ENCODE measurements at places on chromosomes 3 and 15.

DNA sequence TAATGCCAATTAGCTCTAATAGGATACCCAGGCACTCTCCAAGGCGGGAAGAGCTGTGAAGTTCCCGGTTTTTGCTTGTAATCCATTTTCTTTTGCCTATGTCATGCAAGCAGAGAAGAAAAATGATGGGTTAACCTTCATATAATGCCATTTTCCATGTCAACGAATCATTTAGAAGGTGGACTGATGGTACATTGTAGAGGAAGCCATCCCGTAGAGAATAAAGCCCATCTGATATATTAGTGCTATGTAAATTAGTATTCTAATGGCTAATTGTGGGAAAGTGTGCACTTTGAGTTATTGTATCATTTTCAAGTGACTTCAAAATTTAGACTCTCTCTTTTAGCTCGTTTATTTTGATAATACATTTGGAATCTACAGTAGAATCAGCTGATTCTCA, 509.1 kb downstream of the ROBO2 start:
- no peak for DNase-seq

DNA sequence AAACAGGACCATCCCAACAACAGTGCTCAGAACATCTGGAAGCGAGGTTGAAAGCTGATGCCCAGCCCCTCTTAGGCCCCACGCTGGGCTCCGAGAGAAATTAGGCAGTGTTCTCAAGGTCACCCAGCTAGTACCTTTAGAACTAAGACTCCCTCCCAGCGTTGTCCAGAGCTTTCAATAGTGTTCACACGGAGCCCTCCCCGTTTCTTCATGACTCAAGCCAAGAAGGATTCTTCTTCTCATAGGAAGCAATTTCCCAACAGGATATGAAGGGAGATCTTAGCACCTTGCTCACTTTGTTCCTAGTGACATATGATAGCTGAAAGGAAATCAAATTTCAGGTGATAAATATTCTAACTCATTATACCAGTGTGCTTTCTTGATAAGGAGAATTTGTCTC, 244.2 kb upstream of the ST8SIA2 start:
- no peak for DNase-seq

- DNase-seq, result no peak
Observed at GRCh38 chr3:30918761-30919160, 24.3 kb upstream of the GADL1 start.

GRCh38 chr3:122929188-122930062, 98.1 kb downstream of the SEMA5B start:
- no peak for DNase-seq

DNA sequence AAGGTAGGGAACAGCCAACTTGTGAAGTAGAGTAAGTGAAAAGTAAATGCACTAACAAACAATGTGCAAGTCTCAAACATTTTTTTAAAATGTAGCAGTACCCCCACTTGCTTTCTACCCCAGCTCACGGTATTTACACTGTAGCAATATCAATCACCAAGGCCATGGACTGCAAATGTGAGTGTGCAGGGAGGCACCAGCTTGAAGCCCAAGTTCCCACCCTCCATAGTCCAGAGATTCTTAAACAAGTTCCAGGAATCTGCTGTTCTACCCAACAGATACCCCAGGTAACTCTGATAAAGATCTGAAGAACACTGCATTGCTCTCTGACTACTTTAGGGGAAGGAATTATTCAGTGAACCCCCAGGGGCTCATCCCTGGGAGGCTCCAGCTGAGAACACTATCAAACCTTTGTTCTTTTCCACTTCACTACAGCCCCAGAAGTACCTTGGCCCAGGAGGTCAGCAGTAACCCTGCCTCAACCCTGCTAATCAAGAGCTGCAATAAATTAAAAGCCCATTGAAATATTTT, 86.1 kb downstream of the FOXP1 start:
- no peak for DNase-seq
